ENCODE measurements at places on chromosomes 5 and 9.

- no peak for DNase-seq
Measured at GRCh38 chr5:179606071-179606909, 17.2 kb downstream of the HNRNPH1 start.

- DNase-seq: no peak
Measured at GRCh38 chr9:137317021-137317717, 15.1 kb upstream of the NRARP start.

DNA sequence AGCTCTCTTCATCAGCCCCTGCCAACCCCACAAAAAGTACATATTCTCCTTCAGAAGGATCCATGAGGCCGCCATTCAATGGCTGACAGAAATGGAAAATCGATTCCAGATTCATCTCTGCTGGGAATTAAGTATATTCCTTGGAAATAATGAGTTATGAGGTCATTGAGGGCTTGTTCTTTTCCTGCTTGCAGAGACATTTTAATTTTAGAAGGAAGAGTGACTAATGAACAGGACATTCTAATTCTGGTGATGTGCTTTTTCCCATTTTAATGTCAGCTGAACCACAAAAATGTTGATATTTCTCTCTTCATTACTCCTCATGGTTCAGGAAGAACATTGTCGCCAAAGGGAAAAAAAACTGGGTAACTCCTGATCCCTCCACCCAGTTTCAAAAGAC lies 314.0 kb downstream of the PIK3R1 start:
- DNase-seq: no peak

GRCh38 chr5:178236126-178236525 lies 3.5 kb upstream of the PHYKPL start:
- no peak for DNase-seq

GRCh38 chr5:144249755-144250464 lies 79.2 kb downstream of the KCTD16 start:
- DNase-seq: no peak

DNA sequence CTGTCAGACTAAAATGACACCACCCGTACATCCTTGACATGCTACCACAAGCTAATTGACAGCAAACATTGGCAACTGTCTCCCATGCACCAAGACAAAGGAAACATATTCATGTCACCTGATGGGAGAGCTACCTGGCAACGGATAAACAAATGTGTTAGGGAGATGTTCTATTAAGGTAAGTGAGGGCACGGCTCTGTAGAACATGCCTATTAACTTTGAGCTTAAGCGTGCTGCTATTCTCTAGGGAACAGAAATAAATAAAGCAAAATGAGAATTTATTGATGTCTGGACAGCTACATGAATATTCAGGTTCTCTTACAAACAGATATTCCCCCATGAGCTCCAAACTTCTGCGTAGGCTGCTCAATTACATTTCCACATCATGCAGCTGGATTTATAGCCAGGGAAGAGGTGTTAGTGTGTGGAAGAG lies 361.4 kb upstream of the RFX3 start:
- DNase-seq: no peak

DNA sequence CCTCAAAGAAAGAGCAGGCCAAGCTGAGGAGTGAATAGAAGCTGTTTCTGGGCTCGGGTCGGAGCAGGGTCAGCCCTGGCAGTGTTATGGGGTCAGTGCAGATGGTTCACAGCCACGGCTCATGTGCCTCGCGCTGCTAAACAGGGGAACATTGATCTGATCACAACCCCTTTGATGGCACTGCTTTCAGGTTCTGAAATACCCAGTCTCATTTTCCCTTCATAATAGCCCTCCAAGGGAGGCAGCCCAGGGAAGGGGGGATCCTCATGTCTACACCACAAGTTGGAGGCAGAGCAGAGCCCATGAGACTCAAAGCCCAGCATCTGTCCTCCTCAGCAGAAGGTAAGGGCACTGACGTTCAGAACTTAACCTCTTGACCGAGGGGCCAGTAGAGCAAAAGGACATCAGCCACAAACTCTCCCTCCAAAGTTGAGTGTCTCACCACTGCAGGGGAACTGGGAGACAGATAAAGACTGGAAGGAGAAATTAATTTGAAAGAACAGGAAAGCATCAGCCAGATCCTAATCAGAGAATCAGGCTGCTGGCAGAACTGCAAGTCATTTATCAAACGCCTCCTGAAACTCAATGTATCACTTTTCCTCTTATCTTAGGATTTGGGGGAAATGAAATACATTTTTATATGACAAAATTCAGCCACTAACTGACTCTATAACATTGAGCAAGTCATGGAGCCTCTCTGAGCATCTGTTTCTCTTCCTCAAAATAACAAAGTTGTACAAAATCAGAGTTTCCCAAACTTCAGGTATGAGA lies 110.6 kb downstream of the SH3TC2 start:
- peak; percentile 44 for DNase-seq

DNA sequence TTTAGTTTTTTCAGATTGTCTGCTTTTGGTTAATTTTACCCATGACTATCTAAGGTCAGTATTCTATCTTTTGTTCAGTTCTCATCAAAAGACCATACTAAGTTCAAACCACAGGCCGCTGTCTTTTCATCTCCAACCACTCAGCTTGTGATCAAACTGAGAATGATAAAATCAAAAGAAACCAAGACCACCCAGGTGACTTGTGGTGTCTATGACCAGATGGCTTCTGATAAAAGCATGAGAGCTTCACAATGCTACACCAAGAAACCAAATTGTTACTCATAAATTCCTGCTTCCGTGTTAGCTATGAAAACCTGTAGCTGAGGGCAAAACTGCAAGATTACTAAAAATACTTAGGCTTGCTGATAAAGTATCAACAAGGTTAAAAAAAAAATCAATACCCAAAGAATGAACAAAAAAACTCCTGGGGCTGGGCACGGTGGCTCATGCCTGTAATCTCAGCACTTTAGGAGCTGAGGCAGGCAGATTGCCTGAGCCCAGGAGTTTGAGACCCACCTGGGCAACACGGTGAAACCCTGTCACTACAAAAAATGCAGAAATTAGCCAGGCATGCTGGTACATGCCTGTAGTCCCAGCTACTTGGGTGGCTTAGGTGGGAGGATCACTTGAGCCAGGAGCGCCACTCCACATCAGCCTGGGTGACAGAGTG lies 25.8 kb upstream of the GPX8 start:
- DNase-seq: no peak

GRCh38 chr9:68978066-68978465 lies 35.8 kb downstream of the PRKACG start:
- DNase-seq: peak; percentile 86

GRCh38 chr5:172607213-172607793 lies 33.8 kb upstream of the NEURL1B start:
- DNase-seq: no peak

GRCh38 chr5:40037713-40038112 lies 612.9 kb upstream of the DAB2 start:
- no peak for DNase-seq

DNA sequence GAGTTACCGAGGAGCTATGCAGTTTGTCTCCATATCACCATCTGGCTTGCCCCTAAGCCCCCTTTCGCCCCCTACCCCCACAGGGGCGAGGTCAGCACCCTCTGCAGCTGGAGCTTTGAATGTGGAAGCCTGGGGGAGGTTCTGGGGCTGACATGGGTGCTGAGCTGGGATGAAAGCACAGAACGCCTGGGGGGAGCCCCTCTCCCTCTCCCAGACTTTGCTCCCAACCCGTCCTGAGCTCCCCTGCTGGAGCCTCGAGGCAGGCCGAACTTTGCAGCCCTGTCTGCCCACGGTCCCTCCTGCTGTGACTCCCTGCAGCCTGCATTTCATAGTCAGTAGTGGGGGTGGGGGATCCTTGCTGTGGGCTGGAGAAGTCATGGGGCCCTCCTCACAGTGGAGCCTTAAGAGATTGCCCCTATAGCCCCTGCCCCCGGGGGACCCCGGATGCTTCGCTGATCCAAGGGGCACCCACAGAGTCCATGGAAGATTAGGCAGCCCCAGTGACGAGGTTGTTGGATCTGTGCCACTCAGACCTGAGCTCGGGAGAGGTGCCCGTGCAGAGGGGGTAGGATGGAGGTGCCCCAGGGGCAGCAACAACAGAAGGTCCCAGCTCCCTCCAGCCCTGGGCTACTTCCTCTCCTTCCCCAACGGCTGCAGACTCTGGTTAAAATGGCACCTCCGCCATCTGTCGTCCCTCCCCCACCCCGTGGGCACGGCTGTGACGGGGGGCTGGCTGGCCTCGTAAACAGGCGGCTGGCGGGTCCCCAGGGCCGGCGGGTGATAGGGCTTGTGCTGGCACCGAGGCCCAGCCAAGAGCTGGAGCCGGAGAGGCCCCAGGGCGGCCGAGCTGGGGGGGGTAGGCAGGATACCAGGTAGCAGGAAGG lies 162.0 kb downstream of the C9orf50 start:
- no peak for DNase-seq

- DNase-seq: peak; percentile 71
Measured at GRCh38 chr5:1118231-1118698, 6.4 kb upstream of the SLC12A7 start.

- no peak for DNase-seq
Measured at GRCh38 chr5:160471761-160472160, 50.1 kb downstream of the PTTG1 start.

DNA sequence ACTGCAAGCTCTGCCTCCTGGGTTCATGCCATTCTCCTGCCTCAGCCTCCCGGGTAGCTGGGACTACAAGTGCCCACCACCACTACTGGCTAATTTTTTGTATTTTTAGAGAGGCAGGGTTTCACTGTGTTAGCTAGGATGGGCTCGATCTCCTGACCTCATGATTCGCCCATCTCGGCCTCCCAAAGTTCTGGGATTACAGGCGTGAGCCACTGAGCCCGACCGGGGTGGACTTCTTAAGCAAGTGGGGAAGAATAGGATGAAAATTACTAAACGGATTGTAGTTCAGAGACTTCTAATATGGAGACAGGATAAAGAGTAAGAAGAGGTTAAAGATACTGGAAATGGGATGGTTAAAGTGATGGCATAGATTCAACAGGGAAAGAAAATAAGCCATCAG lies 132.3 kb upstream of the IRX2 start:
- no peak for DNase-seq

DNA sequence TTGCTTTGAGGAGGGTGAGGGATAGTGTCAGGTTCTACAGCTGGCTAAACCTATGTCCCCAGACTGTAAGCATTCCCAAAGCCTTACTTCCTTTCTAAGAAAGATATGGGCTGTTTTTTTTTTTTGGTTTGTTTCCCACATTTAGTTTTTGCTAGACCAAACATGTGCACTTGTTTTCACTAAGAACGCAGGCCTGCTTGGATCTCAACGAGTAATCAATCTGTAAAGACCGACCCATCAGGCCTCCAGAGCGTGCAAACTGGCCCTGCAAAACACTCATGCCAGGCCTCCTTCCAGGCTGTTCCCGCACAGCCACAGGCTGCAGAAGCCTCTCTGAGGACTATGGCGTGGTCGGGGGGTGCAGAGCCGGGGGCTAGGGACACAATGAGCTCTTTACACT lies 304.8 kb upstream of the PANK3 start:
- no peak for DNase-seq

GRCh38 chr5:177330991-177331842 lies 19.5 kb upstream of the MXD3 start:
- no peak for DNase-seq

GRCh38 chr9:129121483-129121882 lies 10.3 kb downstream of the PTPA start:
- DNase-seq: no peak

GRCh38 chr9:20621471-20622329 lies 599 bp downstream of the MLLT3 start:
- DNase-seq: peak; percentile 64

GRCh38 chr5:45454114-45454513 lies 242.1 kb downstream of the HCN1 start:
- peak; percentile 34 for DNase-seq

DNA sequence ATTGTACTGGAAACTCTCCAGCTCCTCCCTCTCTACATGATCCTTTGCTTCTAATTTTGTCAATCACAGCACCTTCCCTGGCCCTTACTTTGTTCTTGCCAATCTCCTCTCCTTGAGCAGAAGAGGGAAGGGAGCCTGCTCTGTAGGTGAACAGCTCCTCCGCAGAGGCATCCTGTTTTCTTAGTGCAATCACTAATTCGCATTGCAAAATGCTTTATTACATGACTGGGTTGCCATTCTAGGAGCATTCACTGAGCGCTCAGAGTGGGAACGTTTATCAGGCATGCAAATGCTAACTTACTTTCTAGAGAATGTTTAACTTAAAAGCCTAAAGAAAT lies 416 bp upstream of the SNX18 start:
- DNase-seq: no peak

- no peak for DNase-seq
Measured at GRCh38 chr9:13481274-13481673, 201.8 kb upstream of the MPDZ start.

DNA sequence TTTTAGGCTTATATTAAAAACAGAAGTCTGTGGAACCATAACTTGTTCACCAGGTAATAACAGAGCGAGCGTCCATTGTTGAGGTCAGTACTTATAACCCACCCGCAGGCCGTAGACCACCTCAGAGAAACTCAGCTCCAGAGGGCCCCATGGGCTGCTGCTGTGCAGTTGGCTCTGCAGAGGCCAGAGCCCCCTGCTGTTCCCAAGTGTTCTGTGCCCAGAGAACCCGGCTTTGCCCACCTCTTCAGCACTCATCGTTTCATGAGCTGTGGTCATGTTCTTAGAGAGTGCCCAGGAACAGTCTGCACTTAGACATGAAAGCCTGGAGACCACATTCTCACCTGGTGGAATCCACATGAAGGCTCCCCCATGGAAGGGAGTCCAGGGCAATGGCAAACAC lies 50.4 kb upstream of the SLC2A8 start:
- DNase-seq: no peak

- no peak for DNase-seq
Measured at GRCh38 chr9:115084709-115085108, 33.2 kb downstream of the TNC start.

DNA sequence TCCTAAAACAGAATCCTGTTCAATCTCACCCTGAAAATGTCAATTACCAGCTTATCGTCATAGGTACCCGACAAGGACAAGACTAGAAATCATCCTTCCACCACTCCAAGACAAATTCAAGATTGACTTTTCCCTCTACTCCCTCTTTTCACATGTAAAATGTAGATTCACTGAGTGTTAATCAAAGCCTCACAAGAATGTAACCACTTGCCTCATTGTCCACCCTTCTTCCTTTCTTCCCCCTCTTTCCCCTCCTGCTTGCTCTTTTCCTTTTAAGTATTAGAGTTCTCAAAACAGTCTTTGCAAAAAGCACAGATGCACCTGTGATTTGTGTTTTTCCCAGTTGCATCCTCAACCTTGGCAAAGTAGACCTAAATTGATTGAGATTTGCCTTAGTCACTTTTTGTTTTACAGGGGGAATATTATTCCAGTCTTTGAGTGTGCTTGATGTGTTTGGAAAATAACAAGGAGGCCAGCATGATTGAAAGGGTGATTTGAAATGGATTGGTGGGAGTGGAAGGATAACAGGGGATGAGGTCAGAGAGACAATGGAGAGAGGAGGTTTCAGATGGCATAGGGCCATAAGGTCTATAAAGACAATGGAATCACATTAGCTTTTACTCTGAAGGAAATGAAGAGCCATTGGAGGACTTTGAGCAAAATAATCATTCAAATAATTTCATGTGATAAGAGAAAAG lies 231.3 kb upstream of the TYRP1 start:
- no peak for DNase-seq

GRCh38 chr5:124064956-124065355 lies 553.0 kb downstream of the CSNK1G3 start:
- DNase-seq: no peak

GRCh38 chr5:96087939-96088338 lies 126.3 kb upstream of the ELL2 start:
- DNase-seq: no peak
